T-helper 2 cell (primary cell): ENCODE measurements at places on chromosomes 5 and 9.

DNA sequence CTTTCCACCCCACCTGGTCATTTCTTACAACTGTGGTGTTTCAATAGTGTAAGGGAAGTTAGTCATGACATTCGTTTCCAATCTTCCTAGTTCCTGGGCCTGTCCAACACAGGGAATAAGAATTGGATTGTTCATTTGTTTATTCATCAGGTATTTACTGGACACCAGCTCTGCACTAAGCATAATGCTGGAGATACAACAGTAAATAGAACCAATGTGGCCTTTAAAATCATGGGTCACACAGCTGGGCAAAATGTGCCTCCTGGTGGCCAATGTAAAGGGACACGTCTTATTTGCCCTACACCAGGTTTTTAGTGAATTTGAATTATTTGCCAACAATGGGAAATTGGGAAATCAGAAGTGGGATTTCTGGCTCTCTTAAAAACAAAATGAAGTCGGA lies 10.4 kb downstream of the ABLIM3 start:
- DNase-seq = no peak

DNA sequence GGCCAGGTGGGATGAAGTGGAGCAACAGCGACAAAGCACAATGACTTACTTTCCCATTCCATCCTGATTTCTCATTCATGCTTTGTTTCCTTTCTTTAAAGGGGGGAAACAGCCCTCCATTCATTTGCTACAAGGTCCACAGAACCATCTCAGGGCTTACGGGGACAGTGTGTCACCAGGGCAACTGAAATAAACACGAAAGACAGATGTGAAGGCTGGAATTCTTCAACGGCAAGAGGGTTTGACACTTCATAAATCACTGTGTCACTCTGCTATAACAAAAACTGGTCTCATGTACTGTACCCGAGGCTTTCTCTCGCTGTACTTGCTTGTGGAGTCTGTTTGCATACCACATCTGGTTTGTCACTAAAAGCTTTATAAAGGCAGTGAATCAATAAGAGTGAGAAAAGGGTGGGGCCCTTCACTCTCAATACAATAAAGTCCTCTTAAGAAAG lies 150.8 kb downstream of the EFNA5 start:
- DNase-seq = no peak

- no peak for DNase-seq
Observed at GRCh38 chr9:128025736-128026135, 41.4 kb downstream of the NAIF1 start.

GRCh38 chr9:10331157-10331556 lies 281.6 kb downstream of the PTPRD start:
- no peak for DNase-seq

- no peak for DNase-seq
Observed at GRCh38 chr9:115340314-115340713, 222.4 kb upstream of the TNC start.
